ENCODE measurements at places on chromosomes 6 and 20. TPM values are rescaled to one million over a fixed set of nuclear protein-coding genes. Genes with fewer than 3 reads are reported as not detected.
A peak's percentile ranks its signal among the peaks of the same experiment; 100 is the strongest.

DNA sequence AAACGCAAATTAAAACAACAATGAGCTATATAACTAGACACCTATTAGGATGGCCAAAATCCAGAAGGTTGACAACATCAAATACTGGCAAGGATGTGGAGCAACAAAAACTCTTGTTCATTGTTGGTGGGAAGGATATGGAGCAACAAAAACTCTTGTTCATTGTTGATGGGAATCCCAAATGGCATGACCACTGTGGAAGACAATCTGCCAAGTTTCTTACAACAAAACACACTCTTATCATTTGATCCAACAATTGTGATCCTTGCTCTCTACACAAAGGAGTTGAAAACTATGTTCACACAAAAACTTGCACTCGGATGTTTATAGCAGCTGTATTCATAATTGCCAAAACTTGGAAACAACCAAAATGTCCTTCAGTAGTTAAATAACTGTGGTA is 61.8 kb upstream of the LAMA2 start:
- DNase-seq, result no peak

DNA sequence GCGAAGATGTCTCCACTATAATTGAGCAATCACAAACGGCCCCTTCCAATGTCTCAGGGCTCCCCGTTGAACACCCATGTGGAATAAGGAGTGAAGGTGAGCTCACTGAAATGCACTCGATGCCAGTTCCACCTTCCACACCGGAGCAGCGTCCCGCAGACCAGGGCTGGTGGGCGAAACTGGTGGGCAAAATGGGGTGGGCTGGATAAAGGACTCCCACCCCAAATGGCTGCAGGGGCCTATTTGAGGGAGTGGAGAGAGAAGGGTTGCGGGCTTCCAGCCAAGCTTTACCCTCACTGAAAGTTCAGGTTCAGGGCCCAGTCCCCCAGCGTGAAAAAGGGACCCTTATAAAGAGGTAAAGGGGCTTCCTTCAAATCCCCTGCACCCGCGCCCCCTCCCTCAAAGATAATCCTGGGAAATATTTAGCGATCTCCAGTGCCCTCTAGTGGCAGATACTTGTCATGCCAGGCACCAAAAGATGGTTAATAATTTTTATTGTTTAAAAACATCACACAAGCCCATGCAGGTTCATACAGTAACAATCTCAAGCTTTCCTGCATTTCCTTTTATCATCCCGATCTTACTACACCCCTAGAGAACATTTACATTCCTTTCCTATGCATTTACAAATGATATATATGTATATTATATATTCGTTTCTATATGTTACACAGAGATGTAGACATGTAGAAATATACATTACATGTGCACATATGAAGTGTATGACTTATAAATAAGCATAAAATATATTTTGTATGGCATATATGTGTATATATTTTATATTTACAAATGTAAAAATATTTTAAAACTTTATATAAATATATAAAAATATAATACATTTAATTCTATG is 58.2 kb upstream of the NKX2-2 start:
- no peak for DNase-seq

DNA sequence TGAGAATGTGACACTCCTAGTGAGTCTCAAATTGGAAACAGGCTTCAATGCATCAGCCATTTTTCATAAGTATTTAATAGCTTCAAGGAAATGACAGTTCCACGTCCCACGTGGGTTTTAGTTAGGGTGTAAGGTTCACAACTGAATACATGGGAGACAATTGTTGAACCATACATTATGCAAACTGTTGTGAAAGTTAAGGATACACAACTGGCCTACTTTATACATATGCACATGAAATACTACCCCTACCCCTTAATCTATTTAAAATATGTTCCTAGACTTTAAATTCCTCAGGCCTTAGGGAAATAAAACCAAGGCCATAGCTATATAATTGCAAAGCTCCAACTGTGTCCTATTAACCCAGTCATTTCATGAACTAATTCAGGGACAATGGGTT is 436.1 kb downstream of the BTBD3 start:
- DNase-seq, result no peak

GRCh38 chr6:135129136-135129856 is 51.8 kb upstream of the MYB start:
- no peak for DNase-seq

DNA sequence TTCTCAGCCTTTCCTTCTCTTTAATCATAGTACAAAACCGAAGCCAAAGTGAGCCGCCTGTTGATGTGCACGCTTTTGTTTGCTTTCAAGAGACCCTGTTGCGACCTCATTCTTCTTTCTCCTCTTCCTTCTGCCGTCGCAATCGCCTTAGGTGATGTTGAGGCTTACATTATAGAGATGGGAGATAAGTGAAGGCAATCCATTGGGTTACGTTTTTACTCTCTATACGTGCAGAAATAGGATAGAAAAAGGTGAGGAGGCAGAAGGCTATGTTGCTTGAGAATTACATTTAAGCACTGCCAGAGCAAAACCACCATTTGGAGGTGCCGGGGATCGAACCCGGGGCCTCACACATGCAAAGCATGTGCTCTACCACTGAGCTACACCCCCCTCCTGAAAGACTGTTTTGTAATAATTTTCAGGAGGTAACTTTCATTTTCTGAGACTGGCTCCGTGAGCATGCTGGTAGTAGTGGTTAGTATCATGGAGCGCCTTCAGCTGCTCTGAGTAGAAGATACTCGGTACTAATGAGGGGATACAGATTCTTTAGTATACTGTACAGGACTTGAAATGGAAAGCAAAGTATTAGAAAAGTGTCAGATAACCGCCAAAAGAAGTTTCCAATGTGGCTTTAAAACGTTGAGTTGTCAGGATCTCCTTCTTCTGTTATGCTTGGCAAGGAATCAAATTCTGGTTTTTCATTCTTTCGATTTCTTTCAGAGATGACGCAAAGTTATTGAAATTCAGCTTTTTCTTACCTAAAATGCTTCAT is 165.6 kb downstream of the TRIM27 start:
- no peak for DNase-seq

DNA sequence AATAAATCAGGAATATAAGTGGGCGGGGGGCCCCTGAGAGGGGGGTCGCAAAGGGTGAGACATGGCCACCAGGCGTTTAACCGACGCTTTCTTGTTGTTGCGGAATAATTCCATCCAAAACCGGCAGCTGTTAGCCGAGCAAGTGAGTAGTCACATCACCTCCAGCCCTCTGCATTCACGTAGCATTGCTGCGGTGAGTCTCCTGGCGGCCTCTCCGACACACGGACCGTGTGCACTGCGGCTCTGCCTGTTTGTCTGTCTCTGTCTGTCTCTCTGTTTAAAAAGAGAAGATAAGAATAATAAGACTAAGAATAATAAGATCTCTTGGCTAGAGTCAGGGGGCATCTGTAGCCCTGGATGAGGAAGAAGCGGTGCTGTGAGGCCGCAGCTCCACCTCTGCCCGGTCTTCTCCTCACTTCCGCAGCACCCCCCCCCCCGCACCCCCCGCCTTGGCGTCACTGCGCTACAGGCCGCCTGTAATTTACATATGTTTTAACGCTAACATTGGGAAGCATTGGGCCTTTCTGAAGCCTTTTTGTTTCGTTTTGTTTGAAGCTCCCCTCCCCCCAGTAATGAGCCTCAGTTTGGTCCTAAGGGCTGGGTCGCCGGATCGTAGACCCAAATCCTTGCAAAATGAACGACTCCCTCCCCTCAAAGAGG is 993 bp downstream of the STX16 start:
- peak; percentile 42 for DNase-seq

- DNase-seq, result no peak
These were observed 3.0 kb upstream of the GUCA1B start for GRCh38 chr6:42197555-42198362.

GRCh38 chr20:36102809-36103596 is 51.5 kb upstream of the EPB41L1 start:
- no peak for DNase-seq

- DNase-seq, result no peak
These were observed 125.0 kb downstream of the CBLN4 start for GRCh38 chr20:55880361-55880760.

PKHD1 gene
- not detected for total RNA-seq

TINAG gene
- not detected for total RNA-seq

TRDN gene
- total RNA-seq, result not detected

KIF25 gene
- total RNA-seq, result not detected

TBXT gene
- total RNA-seq, result 0.10 TPM

FOXQ1 gene
- total RNA-seq, result not detected

MCHR2 gene
- not detected for total RNA-seq

OSTM1 gene
- total RNA-seq, result 17.6 TPM

FRMD1 gene
- not detected for total RNA-seq

All from activated B cell treated with CpG ODN at 0.5 μM for 24 hours (primary cell).